Naive B cell (primary cell): ENCODE measurements at places on chromosomes 3 and 15.

GRCh38 chr3:59486520-59486919 is 436.7 kb upstream of the CFAP20DC start:
- no peak for DNase-seq

DNA sequence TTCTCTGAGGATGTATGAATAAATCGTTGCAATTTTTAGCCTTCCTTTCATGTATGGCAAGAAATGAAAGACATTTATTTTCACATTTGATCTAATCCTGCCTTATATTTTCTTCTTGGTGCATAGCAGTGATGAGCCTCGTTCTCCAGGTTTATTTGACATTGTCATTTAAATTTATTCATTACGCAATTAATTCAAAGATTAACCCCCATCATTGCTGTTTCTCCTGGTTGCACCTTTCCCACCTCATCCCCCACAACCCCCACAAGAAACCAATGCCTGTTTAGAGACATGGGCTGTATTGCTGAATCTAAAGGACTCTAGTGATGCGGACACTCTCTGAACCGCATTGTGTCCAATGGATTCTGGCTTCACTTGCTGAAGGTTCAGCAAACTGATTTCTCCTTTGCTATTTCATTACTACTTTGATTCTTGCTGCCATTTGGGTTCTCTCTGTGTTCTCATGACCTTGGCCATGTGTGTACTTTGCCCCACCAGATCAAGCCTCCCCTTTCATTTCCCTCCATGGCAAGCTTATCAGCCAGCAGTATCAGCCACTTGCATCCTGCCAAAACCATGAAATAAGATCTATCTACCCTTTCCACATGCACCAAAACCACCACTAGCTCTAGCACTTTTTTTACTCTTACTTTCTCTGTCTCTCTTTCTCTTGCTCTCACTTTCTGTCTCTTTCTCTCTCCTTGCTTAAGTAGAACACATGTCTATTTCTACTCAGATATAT is 382.7 kb downstream of the GBE1 start:
- no peak for DNase-seq

DNA sequence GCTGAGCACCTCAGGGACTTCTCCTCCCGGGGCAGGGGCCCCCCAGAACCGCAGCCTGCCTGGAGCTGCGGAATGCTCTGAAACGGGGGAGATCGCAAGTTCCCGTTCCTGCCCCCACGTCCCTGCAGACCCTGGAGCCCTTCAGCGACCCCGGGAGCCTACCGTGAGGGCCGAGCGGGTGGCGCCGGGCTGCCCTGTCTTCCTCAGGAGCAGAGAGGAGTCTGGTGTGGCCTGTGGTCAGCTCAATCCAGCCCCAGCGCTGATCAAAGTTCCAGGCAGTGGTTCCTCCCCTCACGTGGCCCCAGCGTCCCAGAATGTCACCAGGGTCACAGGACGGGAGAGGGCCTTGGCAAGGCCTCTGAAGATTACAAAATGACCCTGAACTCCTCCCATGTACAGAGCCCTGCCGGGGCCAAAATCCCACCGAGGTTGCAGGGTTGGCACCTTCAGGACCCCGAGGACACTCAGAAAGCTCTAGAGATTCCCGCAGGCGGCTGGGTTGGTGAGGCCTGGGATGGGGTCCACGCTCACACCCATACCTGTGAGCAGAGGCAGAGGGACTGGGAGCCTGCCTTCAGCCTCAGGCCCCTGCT is at the start of gene CPN2:
CPN2 (minus strand) TSS at position 249 of the 593 bp plus-strand sequence. CDS start 8,626 bp downstream, outside the sequence.
- DNase-seq, result no peak

- DNase-seq, result no peak
Observed at GRCh38 chr3:4778119-4778518, 201.1 kb upstream of the BHLHE40 start.

DNA sequence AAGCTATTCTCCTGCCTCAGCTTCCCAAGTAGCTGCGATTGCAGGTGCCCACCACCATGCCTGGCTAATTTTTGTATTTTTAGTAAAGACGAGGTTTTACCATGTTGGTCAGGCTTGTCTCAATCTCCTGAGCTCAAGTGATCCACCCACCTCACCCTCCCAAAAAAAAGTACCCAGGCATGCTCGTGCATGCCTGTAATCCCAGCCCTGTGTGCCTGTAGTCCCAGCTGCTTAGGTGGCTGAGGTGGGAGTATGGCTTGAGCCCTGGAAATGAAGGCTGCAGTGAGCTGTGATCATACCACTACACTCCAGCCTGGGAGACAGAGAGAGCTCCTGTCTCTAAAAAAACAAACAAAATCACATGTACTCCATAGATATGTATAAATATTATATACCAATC is 176.5 kb downstream of the SOX2 start:
- DNase-seq, result no peak
